ENCODE measurements at places on chromosomes 16 and 17.
A peak's percentile ranks its signal among the peaks of the same experiment; 100 is the strongest.

- no peak for DNase-seq
These were observed 762 bp upstream of the RBL2 start for GRCh38 chr16:53433509-53433908.

GRCh38 chr16:83449861-83450260 is 357.9 kb upstream of the HSBP1 start:
- DNase-seq, result no peak

DNA sequence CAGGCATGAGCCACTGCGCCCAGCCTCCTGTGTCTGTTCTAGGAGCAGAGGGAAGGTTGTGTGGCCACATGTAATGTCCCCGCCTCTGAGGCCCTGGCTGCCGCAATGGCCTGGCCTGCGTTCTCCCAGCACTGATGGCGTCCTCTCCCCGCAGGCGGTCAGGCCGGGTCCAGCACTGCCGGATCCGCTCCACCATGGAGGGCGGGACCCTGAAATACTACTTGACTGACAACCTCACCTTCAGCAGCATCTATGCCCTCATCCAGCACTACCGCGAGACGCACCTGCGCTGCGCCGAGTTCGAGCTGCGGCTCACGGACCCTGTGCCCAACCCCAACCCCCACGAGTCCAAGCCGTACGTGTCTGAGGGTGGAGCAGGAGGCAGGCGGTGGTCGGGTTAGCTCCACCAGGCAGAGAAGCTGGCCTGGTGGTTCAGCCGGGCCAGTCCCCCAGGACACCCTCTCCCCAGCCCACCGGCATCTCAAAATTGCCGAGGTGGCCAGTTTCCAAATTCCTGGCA is 100.8 kb downstream of the SDR42E1 start:
- DNase-seq, result no peak

DNA sequence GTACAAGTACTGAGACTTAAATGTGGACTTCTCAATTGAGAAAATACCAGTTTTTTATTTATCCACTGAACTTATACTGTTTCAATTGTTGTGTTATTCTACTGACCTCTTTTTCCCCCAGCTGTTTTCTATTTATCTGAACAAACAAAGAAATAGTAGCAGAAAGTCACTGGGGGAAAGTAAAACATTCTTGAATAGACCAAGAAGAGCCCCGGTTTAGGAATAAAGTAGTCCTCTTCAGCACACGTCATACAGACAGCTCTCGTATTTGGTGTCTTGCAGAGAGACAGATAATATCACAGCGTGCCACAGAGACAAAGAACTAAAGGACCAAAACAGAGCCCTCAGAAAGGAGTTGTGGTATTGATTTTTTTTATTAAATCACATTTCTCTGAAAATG is 1159.1 kb upstream of the CDH8 start:
- DNase-seq, result no peak

DNA sequence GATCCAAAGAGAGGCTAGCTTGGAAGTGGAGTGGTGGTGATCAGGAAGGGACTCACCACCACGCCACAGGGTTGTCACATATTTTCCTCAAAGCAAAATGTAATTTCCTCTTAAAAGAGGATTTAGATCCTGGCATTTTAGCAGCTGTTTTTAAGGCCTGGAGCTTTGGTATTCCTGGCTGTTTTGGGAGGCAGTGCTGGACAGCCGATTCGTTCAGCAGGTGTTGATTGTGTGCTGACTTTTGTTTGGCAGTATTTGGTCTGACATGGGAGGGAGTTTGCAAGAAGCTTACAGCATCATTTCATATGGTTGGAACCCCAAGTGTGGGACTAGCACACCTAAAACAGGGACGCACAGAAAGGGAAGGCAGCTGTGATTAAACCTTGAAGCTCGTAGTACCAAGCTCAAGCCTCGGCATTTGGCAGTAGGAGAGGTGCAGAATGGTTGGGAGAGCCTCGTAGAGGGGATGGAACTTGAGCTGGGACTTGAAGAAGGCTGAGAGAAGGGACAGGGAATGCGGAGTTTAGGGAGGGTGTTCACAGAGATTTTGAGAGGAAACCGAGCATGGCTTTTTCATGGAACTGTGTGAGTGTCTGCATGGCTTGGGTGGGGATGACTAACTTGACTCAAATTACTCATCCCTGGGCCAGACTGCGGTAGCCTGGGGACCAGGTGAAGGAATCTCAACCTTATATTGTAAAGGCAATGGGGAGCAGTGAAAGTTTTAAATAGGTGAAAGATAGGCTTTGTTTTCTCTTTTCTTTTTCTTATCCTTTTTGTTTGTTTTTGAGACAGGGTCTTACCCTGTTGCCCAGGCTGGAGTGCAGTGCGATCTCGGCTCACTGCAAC is 52.3 kb downstream of the RPTOR start:
- no peak for DNase-seq

- DNase-seq, result no peak
These were observed 479 bp downstream of the IRX6 start for GRCh38 chr16:55324285-55325079.

DNA sequence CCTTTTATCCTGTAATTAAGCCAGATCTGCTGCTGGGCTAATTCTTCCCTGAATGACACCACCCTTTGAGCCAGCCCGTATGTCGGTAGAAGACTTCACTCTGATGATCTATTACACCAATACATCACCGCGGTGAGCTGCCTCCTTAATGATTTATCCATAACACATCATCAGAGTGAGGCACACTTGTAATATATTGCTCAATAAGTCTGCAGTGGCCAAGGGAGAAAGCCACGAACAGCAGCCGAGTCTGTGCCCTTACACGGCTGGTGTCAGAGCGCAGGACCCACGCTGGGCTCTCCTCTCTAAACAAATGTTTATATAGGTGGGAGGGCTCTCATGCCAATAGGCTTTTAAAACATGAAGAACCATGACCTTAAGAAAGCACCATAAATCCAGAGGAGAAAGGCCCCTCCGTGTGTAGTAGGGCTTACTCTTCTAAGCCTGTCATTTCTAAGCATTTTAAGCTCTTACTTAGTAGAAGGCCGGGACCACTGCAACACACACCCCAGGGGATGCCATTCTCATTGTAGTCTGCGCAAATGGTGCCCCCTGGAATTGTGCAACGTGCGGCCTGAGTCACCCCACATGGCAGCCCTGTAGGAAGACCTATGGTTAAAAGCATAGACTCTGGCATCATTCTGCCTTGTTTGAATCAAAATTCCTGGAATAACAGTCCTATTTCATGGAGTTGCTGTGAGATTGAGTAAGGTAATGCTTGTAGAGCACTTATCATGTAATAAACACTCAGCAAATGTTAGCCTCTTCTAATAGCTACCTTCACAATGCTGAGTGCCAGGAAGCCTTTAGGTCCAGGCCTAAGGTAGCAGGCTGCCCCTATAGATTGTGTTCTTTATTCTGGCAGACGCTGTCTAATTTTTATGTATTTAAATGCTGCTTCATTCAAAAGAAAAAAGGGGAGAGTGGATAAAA is 26.1 kb downstream of the MRPS23 start:
- no peak for DNase-seq

- no peak for DNase-seq
These were observed 9.6 kb downstream of the G6PC3 start for GRCh38 chr17:44079877-44080821.

DNA sequence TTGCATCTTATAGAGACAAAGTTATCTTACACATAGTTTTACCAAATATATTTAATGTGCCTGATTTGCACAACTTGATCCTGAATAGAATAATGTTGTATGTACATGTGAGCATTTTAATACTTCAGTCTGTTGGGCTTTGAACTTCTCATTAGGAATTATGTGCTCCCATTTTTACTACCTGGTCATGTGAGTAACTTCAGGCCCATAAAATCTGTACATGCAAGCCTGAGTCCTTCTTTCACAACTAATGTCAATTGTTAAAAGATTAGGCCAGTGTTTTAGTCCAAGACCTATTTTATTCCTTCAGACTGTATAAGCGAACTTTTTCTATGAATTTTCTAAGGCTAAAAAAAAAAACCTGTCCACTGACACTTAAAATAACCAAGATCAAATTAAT is 715.4 kb downstream of the CDH8 start:
- no peak for DNase-seq

DNA sequence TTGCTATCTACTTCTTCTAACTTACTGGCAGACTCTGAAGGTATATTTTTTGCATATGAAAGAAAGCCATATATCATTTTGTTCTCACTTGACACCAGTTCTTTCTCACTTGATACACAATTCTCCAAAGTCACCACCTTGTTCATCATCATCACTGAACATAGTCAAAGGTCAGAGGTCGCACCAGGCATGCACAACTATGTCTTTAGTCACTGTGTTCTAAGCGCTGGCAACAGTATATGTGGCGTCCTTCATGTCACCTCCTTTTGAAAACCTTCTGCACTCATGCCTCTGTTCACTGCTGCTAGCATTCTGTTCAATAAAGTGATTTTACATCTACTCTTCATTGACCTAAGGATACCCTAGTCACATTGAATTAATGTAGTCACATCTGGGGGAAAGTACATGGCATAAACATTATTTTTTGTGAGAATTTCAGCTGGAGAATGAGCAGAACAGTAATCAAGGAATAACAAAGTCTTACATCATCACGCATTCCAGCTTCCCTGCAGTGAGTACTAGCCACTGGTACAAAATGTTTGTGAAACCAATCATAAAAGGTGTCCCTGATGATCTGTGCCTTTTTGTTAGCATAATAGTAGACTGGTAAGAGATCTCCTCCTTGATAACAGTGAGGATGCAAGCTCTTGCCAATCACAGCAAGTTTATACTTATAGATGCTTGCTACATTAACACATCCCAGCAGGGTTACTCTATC is 20.5 kb upstream of the TBX4 start:
- DNase-seq, result no peak

GRCh38 chr16:79668502-79668901 is 68.0 kb upstream of the MAF start:
- no peak for DNase-seq

- DNase-seq, result peak; percentile 80
These were observed 490 bp downstream of the GID4 start for GRCh38 chr17:18039535-18040260.

DNA sequence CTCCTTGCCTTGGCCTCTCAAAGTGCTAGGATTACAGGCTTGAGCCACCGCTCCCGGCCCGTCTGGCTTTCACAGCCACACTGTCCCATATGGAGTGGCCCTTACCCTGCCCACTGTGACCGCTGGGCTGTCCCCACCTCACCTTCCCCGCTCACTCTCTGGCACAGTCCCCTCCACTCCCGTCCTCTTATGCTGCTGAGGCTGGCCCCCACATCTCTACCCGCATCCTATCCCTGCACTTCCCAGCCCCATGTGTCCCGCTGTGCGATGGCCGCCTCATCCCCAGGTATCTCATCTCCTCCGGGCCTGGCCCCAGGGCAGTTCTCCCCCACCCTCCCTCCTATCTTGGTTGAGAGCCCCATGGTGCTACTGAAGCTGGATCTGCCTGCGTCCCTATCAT is 93.2 kb downstream of the PGS1 start:
- no peak for DNase-seq

GRCh38 chr17:7406235-7406825 is 1.3 kb upstream of the NLGN2 start:
- no peak for DNase-seq

GRCh38 chr17:63945784-63946439 is 13.8 kb upstream of the CD79B start:
- DNase-seq, result peak; percentile 74

DNA sequence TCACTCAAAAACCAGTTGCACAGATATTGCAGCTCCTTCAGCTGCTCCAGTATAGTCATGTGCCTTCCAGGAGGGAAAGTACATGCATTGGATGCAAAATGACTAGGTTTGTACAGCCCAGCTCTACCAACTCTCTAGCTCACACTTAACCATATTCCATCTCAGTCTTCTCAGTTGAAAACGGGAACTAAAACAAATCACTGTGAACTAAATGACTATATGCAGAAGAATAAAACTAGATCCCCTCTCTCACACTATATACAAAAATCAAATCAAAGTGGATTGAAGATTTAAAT is 24.9 kb downstream of the DCUN1D3 start:
- DNase-seq, result no peak

DNA sequence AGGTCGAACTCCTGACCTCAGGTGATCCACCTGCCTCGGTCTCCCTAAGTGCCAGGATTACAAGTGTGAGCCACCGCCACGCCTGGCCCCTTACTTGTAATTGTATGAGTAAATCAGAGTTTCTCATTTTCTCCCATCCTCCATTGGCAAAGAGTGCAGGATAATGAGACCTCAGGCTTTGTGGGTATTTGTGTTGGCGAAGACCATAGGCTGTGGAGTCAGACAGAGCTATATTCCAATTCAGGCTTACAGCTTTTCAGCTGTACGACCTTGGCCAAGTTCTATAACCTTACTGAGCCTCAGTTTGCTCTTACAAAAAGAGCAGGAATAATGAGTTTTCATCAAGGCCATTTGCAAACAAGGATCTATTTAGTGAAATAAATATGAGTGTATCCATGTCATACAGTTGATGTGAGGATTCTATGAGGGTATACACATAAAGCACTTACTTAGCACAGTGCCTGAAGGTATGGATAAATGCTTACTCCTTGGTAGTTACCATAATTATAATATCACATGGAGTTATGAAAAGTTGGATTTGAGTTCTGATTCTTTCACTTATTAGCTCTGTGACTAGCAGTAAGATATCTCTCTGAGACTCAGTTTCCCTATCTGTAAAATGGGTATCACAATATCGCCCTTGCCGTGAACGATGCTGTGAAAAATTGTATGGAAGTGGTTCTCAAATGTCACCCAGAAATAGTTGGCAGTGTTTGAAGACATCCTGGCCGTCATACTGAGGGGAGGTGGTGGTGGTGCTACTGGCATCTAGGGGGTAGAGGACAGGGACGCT is 25.6 kb upstream of the CPPED1 start:
- DNase-seq, result no peak

DNA sequence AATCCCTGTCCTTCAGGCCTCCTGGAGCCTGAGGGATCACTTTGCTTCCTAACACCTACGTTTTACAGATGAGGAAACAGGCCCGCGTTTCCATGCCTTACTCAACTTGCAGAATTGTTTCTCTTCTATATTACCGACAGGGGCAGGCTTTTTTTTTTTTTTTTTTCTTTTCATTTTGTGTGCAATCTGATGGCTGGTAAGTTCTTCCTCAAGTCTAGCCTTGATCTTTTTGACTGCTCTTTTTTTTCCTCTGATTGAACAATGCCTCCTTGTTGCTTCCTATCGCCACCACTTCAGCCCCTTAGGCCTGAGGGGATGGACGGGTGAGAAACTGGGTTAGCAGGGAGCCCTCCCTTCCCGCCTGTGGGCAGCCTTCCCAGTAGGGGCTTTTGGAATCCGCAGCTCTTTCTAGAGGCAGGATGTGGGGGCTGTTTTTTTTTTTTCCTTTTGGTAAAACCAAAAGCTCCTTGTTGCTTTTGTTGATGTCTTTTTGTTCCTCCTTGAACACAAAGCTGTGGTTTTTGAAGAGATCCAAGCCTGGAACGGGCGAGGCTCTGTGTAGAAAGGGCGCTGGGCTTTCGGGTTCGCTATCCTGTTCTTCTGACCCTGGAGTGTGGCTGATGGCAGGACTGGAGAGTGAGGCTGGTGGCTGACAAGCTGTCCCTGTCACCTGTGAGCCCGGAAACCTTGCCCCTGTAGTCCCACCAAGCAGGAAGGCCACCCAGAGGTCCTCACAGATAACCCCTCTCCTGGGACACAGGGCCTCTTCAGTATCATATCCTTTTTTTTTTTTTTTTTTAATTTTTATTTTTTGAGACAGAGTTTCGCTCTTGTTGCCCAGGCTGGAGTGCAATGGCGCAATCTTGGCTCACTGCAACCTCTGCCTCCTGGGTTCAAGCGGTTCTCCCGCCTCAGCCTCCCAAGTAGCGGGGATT is 14.0 kb downstream of the LASP1 start:
- no peak for DNase-seq

GRCh38 chr17:61149862-61150362 is 249.7 kb upstream of the TBX2 start:
- DNase-seq, result no peak

Measured in GM20000 (cell line).